Stimulated activated CD4-positive, alpha-beta T cell treated with anti-CD3 and anti-CD28 coated beads, Interleukin-12 subunit alpha, Interleukin-12 subunit beta, amount 100 ng/mL, for 48 hours (primary cell): ENCODE measurements at places on chromosomes 5 and 9.

DNA sequence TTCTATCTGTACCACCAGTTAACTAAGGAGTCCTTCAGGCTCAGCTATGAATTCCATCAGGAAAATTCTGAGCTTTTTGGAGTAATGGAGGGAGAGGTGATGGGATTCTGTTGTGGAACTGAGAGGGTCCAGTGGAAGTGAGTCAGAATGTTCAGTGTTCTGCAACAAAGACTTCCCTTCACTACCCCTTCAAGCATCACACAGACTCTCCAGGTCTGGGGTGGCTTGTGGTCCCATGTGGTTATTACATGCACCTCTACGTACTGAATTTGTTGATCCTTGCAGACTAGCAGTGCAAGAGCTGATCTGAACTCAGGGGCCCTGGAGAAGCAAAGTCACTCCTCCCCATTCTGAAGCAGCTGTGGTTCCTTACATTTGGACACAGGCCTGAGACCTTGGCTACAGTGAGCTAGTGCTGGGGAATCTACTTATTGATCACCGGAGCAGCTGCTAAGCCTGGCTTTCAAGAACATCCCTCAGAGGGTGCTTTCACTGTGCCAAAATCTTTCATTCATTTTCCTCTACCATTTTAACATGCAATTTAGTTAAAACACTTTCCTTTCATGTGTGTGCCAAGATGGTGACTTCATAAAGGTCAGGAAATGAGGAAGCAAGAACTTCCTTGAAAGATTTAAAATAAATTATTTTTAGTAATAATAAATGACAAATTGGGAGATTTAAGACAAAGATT, 75.0 kb upstream of the TNC start:
- no peak for DNase-seq

DNA sequence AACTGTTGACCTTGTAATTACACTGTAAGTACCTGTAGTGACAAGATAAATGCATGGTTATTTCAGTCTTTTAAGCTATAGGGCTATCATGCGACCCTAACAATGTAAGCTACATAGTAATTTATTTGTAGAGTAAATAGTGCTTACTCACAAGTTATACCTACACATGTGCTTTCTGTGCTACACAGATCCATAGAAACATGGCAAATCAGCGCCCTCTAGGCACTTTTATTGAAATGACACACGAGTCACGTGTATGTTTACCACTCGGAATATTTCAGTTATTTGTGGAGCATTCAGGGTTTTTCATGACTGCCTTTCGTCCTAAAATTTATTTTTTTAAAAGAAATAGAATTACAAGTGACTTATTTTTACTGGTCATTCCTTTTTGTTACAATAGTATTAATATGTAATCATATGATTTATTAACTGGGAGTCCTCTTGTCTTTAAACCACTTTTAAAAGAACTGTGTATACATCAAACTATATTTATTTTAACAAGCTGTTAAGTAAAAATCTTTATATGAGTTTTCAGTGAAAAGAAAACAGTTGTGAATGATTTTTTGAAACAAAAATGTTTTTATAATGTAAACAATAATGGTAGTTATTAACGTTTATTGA, 1242.3 kb upstream of the WWC1 start:
- no peak for DNase-seq

DNA sequence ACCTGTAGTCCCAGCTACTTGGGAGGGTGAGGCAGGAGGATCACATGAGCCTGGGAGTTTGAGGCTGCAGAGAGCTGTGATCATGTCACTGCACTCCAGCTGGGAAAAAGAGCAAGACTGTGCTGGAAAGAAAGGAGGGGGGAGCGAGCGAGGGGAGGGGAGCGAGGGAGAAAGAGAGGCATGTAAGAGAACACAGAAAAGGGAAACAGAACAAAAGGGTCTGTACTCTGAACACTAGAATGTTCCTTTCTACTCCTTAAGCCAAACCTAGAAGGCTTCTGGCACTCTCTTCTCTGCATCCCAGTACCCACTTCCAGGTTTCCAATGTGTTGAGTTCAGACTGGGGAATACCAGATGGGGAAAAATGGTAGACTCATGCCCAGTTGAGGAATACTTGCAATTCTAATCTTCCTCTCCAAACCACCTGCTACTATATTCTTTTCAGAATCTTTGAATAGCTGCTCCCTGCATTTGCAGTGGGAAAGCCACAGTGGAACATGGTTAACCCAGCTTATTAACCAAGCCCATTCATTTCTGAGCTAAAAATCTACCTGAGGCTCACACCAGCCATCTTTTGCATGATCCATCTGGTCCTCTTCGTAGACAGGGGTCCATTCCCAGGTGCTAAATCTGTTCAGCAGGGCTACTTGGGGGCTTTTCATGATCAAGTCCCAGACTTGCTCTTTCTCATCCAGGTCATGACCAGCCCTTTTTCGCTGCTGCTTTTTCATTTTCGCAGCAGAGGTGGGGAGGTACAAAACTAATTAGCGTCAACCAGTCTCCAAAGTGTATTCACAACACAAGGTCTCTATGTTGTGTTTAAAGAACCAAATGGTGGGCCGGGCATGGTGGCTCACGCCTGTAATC, 34.9 kb downstream of the SEMA4D start:
- DNase-seq, result no peak

DNA sequence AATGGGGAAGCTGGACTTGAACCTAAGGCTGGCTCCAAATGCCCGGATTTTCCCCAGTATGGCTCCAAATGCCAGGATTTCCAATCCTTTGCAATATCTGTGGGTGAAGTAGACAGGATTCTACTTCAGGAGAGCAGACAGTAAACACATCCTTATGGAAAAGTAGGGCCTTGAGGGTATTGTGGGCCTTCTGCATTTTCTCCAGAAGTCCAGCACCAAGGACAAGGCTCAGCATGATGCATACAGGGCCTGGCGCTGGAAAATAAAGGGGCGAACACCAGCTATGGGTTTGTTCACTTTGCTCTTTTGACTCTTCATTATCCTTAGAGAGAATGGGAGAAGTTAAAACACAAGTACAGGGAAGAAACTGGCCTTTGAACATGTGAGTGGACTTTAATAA, 347.5 kb downstream of the SEMA5A start:
- no peak for DNase-seq

GRCh38 chr5:164431634-164432304, 926.4 kb downstream of the MAT2B start:
- DNase-seq, result no peak

GRCh38 chr5:82446809-82447208, 168.7 kb upstream of the RPS23 start:
- no peak for DNase-seq

GRCh38 chr5:42982107-42982622, 58.0 kb downstream of the ANXA2R start:
- no peak for DNase-seq

GRCh38 chr9:125963932-125964331, 216.8 kb downstream of the PBX3 start:
- no peak for DNase-seq

- DNase-seq, result no peak
Observed at GRCh38 chr5:9156282-9156681, 389.6 kb downstream of the SEMA5A start.

- DNase-seq, result no peak
Observed at GRCh38 chr5:155765715-155766114, 561.2 kb upstream of the SGCD start.

DNA sequence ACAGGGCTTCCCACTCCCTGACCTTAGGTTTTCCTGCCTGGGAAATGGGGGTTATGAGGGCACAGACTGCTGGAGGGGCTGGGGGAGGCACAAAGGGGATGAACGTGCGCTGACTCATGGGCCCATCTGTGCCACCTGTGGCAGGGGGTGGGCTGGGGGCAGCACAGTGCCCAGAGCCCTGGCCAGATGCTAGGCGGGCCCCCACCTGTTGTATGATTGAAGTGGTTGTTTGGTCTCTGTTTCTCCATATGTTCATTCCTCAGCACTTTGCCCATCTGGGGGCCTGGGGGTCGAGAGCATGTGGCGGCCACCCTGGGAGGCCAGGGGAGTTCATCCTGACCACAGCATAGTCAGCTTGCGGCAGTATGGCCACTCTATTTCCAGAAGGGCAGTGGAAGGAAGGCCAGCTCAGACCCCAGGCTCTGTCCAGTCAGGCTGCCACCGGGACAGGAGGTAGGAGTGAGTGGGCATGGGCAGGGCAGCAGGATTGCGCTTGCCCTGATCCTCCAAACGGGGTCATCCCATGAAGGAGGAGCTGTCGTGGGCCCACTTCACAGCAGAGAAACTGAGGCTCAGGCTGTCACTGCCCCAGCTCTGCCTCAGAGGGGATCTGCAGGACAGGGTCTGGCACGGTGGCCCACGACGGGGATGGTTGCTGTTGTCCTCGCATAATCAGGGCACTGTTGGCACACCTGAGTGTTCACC, 841 bp upstream of the NINJ1 start:
- no peak for DNase-seq

- no peak for DNase-seq
Observed at GRCh38 chr5:40549616-40550015, 130.1 kb upstream of the PTGER4 start.

DNA sequence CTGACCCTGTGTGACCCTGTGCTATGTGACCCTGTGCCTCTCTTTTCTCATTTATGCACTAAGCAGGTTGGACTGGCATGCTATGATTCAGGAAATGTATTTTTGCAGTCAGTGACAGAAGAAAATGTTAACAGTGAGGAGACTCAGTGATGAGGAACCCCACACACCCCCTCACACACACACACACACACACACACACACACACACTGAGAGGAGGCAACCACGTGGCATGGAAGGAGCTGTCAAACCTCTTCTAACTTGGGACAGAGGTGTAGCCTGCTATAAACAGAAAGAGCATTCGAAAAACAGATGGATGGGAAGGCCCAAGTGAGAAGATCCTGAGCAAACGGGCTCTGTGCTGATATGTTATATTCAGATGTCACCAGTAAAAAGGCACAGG, 57.9 kb upstream of the GRIA1 start:
- no peak for DNase-seq

DNA sequence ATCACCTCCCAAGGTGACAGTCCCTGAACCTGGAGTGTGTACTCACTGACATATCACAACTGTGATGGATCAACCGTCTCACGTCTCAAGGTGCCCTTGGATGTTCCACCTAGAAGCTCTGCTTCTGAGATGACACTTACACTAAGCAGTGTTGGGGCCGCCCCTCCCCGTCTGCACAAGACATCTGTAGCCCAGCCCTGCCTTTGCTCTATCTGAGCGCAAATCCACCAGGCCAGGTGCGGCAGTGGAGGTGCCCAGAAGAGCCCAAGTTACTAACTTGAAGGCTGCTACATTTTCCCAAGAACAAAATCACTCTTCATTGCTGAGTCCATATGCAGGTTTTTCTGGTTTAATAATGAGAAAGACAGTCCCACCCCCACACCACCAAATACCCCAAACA, 148.3 kb downstream of the FSTL4 start:
- DNase-seq, result no peak

DNA sequence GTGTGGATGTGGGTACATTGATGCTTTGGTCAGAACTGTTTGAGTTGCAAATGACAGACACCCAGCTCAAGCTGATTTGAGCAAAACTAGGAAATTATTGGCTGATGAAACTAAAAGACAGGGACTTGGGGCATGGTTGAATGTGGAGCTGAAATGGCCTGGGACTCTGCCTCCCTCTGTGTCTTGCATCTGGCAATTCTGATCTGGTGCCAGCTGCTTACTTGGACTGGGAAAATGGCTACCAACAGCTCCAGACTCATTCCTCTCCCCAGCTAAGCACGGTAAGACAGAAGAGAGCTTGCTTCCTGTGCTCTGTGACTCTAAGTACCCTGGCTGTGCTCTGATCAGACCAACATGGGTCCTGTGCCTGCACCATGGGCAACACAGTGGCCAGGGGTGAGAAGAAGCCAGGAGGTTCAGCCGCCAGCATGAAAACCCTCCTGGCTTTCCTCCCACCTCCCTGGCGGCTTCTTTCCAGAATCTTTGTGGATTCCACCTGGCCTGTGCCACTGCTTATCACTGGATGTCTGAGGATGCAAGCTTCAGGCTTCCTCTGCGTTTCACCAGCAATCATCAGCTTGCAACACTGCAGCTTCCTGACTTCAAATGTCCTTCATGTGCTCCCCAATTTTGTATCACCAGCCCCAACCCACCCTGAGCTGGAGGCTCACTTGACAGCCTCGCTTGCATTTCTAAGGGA, 44.1 kb downstream of the C5orf15 start:
- no peak for DNase-seq

DNA sequence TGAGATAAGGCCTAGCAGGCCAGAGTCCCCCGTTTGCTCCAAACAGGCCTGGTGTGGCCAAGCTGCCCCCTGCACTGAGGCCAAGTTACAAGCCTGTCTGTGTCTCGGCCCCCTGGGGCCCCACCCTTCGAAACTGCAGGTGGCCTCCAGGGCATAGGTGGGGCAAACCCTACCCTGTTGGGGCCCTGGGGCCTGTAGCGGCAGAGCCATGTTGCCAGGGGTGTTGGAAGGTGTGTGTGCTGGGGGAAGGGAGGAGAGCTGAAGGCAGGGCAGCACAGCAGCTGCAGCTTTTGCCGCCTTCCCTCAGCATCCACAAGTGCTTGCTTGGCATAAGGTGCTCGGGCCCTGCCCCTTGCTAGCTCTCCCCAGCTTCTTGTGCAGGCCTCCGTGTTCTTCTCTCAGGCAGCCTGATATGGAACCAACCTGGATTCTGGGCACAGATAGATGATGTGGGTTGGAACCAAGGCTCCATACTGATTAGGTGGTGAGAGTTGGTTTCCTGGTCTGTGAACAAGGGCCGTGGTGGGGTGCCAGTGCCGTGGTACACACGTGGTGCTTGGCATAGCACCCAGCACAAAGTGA, 12.7 kb downstream of the IRF1 start:
- no peak for DNase-seq

DNA sequence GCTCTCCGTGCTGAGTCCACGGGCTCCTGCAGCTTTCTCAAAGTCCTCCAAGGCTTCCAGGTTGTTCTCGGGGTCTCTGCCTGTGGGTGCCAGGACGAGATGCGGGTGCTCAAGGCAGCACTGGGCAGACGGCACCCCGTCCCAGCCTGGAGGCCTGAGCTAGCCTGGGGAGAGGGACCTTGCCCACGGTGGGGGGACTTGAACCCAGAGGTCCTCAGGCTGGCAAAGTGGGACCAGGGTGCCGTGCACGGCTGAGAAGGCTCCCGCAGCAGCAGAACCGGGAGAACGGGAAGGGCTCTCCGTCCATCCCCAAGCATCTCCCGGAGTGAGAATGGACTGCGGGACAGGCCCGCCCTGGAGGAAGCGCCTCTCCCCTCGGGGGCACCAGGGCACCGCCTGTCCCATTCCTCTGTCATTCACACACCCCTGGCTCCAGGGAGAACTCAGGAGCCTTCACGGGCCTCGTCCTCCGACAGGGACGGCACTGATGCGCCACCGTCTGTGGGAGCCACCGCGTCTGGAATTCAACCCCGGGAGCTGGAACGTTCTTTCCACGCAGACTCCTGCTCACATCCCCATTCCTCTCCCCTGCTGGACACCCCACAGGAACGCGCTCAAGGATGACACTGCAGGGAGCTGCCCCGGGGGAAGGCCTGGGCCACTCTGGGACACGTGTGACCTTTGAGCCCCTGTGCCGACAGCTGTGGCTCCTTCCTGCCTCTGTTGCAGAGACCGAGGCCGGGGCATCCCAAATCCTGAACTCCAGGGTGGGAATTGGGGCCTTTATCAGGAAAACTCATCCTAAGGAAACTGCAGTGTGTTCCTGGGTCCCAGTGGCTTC, 16.3 kb upstream of the OBP2B start:
- no peak for DNase-seq

GRCh38 chr5:150618588-150619281, 21.7 kb upstream of the SYNPO start:
- no peak for DNase-seq

GRCh38 chr9:131668057-131668438, 71.8 kb downstream of the RAPGEF1 start:
- DNase-seq, result no peak
